ENCODE measurements at places on chromosomes 1 and 21.
A peak's percentile ranks its signal among the peaks of the same experiment; 100 is the strongest.

GRCh38 chr1:108639899-108640560 lies 20.9 kb downstream of the HENMT1 start:
- H3K36me3 ChIP-seq, result peaks cover 21% of the 10 kb centered on the region
- H3K27me3 ChIP-seq, result no peaks in the 10 kb centered on the region
- H3K4me1 ChIP-seq, result peaks cover 8% of the 10 kb centered on the region
- no peak for DNase-seq
- no peak overlapping the region for H3K4me3 ChIP-seq
- H3K27ac ChIP-seq, result no peak overlapping the region

- no peaks in the 10 kb centered on the region for H3K36me3 ChIP-seq
- DNase-seq, result peak; percentile 64
- no peaks in the 10 kb centered on the region for H3K27me3 ChIP-seq
Observed at GRCh38 chr1:199113265-199113869, 474.5 kb downstream of the PTPRC start.

DNA sequence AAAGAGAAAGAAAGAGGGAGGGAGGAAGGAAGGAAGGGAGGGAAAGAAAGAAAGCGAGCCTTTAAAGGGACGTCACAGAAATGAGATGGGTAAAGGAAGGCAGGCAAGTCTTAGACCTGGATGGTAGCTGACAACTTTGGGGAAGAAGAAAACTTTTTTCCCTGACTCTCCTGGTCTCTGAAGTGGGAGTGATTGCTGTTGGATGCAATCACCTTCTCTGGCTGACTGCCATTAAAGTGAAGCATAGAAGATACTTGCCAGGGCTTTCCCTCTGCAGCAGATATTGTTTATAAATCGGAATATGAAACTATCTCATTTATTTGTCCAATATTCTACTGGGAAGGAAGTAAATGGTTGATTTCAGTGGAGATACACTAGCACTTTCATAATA lies 27.0 kb downstream of the VCAM1 start:
- H3K27ac ChIP-seq, result no peak overlapping the region
- no peaks in the 10 kb centered on the region for H3K36me3 ChIP-seq
- DNase-seq, result no peak
- H3K4me1 ChIP-seq, result no peaks in the 10 kb centered on the region

- no peak overlapping the region for H3K27ac ChIP-seq
- H3K36me3 ChIP-seq, result peaks cover 67% of the 10 kb centered on the region
- peaks cover 12% of the 10 kb centered on the region for H3K4me1 ChIP-seq
- H3K27me3 ChIP-seq, result no peaks in the 10 kb centered on the region
- DNase-seq, result no peak
- H3K4me3 ChIP-seq, result no peak overlapping the region
Observed at GRCh38 chr1:11286735-11287410, 13.9 kb downstream of the UBIAD1 start.

DNA sequence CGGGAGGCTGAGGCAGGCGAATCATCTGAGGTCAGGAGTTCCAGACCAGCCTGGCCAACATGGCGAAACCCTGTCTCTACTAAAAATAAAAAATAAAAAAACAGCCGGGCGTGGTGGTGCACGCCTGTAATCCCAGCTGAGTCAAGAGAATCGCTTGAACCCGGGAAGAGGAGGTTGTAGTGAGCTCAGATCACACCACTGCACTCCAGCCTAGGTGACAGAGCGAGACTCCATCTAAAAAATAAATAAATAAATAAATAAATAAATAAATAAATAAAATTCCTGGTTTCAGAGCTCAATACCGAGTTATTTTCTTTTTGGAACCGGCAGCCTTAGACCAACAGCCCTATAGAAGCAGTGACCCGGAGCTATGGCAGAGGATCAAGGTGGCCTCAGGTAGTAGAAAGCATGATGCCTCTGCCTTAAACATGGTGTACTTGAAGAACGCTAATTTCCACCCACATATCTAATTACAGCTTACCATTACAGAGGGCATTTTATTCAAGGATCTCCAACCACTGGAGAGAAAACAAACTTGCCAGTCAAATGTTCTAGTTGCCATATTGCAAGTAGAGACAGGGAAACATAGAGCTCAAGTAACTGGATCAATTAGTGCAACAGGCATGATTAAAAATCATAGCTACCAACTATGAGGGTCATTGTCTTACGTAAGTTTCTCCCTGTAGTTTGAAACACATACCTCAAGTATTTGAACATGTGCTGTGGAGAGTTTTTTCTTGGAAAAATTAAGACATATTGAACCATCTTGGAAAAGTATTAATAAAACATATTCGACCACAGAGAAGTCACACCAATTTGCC lies 2.0 kb upstream of the ENAH start:
- peaks cover 15% of the 10 kb centered on the region for H3K4me1 ChIP-seq
- no peaks in the 10 kb centered on the region for H3K36me3 ChIP-seq
- H3K4me3 ChIP-seq, result no peak overlapping the region
- H3K27me3 ChIP-seq, result no peaks in the 10 kb centered on the region
- peak overlapping the region; percentile 98 for H3K27ac ChIP-seq
- DNase-seq, result no peak

Data from stomach (tissue), 19 donors.